ENCODE measurements at places on chromosomes 13 and 19.

GRCh38 chr19:32343550-32344262, 1.7 kb upstream of the ZNF507 start:
- no peak for DNase-seq

GRCh38 chr19:1138121-1138520, 34.3 kb downstream of the GPX4 start:
- no peak for DNase-seq

- peak; percentile 59 for DNase-seq
Observed at GRCh38 chr13:20924758-20925394, 22.3 kb upstream of the XPO4 start.

DNA sequence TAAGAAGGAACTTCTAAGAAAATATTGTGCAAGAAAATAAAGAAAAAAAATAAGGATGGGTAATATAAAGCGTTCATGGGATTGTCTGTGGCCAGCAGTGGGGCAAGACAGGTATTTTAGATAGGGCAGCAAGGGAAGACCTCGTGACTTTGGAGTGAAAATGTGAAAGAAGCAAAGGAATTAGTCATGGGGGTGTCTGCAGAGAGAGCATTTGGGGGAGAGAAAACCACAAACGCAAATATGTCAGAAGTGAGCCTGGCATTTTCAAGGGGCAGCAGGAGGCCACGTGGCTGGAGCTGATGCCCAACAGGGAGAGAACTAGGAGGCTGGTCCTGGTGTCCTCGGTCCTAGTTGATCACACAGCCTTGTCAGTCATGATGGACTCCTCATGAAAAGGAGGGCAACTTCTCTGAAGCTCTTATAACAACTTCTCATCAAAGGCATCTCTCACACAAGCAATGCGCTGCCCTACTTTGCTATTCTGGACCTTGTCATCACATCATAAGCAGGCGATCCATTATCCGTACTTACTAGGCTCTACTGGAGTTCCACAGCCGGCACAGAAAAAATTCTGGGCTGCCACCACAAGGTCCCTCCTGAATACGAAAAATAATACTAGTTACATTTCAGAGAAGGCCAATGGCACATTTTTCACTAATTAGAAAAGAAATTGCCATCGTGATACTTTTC, 31.0 kb downstream of the RUBCNL start:
- no peak for DNase-seq

DNA sequence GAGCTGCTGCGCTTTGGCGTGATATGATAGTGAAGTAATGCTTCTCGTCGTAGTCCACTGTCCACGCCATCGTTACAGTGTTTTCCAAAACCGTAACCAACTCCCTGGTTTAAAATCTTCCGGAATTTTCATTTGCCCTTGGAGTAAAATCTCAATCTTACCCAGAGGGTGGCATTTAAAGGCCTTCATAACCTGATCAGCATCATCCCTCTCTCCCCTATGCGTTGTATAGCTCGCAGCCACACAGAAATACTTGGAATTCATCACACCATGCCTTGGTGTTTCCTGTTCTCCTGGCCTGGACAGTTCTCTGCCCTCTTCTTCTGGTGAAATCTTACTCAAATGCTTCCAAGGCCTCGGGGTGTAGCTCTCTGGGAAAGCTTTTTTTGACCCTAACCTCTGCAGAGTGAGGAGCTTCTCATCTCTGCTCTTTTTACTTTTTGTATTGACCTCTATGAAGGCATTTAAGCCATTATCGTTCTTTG, 839 bp downstream of the MPHOSPH8 start:
- no peak for DNase-seq

- no peak for DNase-seq
Observed at GRCh38 chr19:52946322-52947310, 16.1 kb downstream of the ZNF816 start.

DNA sequence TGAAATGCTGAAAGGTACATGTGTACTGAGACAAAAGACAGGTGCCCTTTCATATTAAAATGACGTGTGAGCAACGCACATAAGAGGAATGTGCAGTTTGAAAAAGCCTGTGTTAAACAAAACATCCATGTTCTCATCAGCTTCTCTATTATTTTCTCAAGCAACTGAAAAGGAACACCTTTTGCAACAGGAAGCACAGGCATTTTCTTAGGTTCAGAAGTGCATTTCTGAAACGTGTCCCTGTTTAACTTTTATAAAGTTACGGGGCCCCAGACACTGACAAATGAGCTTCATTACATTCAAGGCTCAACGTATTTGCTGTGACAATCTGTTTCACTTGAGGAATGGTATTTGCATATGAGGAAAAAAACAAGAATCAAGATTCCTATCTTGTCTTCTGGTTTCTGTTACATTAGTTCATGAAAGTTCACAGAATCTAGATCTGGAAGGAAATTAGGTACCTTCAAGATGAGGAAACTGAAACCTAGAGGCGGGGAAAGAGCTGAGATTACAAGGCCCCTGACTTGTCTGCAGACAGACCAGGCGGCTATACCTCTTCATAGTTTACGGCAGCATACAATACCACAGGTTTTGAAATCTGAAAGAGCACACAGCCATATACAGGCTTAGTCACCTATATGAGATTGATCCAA, 431.7 kb downstream of the KLF12 start:
- peak; percentile 83 for DNase-seq

GRCh38 chr13:34944751-34945150, 2.7 kb downstream of the NBEA start:
- DNase-seq = no peak

- DNase-seq = no peak
Observed at GRCh38 chr19:43780706-43781525, at the start of gene KCNN4. Gene KCNN4, minus strand, starts transcription at chr19:43780973. Its CDS starts 112 bp downstream, at chr19:43780861.

DNA sequence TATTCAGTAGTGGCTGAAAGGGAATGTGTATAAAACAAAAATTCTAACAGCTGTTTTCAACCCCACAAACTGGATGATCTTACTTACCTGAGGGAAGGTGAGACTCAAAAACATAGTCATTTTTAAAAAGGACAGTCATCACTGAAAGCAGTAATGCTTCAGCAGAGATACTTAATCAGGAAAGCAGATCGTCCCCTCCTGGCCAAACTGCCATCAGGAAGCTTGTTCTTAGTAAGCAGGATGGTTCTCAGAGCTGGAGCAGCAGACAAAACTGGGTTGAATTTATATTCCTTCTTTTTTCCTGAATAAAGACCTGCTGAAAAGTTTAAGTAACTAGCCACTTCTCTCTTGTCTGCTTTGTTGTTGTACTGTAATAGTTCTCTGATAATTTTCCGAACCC, 1156.5 kb downstream of the OLFM4 start:
- no peak for DNase-seq

DNA sequence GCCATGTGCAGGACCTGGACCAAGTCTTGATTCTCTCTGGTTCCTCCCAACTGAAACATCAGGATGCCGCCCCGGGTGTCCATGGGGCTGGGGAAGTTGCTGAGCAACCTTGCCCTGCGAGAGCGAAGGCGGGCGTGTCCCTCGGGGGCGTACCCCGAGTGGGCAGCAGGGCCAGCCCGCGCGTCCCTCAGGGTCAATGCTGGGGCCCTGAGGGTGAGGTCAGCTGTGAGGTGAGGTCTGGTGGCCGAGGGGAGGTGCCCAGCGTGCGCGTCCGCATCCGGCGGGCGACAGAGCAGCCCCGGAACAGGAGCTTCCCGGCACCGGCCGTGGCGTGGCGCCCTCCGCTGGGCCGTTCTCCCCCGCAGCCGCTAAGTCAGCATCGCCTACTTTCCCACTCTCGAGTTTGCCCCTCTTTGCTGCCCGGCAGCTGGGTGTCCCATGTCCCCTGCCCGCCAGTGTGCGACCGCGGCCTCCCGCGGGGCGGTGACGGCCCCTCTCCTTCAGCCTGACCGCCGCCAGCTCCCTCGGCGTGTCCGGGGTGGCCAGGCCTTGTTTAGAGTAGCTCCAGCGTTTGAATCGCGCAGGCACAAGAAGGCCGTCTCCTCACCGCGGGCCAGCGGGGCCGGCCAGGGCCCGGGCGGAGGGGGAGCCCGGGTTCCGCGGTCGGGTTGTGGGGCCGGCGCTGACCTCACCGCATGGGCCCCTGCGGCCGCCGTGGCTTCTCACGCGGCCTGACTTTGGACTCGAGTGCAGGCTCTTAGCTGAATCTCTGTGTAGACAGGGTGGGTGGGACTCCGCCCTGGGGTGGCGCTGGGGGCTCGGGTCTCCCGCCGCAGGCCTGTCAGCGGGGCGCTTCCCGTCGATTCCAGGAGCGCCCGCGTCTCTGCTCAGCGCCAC, 33.0 kb downstream of the GJA3 start:
- no peak for DNase-seq

DNA sequence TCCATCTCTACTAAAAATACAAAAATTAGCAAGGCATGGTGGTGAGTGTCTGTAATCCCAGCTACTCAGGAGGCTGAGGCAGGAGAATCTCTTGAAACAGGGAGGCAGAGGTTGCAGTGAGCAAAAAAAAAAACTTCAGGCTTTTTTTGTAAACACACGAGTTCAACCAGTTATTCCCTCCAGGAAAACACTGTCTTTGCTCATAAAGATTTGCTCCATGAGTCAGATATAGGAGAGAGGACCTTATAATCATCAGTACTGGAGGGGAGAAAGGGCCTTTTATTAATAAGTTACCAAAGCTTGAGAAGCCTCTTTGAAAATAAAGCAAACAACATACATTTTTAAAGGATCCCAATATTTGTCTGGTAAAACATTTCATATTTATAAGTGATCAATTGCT, 110.7 kb downstream of the EFNB2 start:
- no peak for DNase-seq

DNA sequence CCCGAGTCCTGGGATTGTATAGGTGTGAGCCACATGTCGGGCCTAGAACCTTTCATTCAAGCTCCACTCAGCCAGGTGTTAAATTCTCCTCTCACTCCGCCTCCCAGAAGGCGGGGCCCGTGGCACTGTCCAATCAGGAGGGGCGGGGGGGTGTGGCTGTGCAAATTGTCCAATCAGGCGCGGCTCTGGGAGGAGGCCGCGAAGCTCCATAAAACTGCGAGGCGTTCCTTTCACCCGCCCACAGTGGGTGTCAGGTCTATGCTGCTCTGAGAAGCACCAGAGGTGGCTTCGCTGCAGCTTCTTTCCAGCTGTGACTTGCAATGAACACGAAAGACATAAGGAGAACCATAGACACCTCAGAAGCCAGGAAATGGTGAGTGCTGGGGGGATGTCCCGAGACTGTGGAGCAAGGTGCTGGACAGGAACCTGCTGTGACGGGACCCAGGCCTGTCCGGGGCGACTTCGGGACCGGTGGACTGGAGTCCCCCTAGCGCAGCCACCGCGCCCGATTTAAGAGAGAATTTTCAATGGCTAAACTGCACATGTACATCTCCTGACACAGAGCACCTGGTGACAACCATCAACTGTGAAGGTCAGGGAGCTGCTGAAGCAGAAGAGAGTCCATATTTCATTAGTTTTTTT, 3.0 kb upstream of the ZNF136 start:
- peak; percentile 22 for DNase-seq

- no peak for DNase-seq
Observed at GRCh38 chr13:95438297-95438696, 114.2 kb upstream of the CLDN10 start.

- DNase-seq = peak; percentile 28
Observed at GRCh38 chr19:6424195-6424938, at the start of gene KHSRP. Gene KHSRP, minus strand, starts transcription at chr19:6424811. Its CDS starts 110 bp downstream, at chr19:6424701.

Data from naive thymus-derived CD4-positive, alpha-beta T cell (primary cell).